Right forelimb (tissue), 1 donor: ENCODE measurements at places on chromosomes 1 and 21.
A peak's percentile ranks its signal among the peaks of the same experiment; 100 is the strongest.

DNA sequence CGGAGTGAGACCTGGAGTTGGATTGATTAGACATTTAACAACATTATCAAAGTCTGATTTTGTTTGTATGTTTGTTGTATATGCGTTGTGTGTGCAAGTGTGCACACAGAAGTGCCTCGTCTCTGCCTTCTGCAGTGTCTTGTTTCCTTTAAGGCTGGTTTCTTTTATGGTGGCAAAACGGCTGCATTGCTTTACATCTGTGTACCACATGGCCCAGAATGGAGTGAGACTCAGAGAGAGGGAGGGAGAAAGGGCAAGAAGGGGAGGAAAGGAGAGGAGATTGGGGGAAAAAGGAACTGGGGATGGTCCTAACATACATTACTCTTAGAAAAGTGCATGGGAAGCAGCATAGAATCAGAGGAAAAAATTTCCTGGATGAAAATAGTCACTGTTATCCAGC is 99.7 kb upstream of the WLS start:
- no peak for DNase-seq

DNA sequence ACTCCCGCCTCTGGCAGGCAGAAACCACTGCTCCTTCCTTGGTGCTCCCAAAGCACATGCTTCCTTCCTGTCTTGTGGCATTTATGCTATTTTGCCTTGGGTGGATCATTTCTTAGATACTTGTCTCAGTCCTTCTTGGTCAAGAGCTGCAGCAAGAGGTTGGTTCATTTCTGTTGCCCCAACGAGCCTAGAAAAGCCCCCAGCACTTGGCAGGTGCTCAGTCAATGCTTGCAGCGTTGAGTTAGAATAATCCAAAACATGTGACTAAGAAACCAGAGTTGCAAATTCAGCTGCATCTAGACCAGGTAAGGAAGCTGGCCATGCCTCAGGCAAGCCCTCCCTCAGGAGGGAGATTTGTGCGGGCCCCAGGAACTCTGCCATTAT is 42.4 kb upstream of the TENT5C start:
- DNase-seq: no peak

GRCh38 chr21:30211071-30211470 is 4.8 kb downstream of the CLDN8 start:
- DNase-seq: no peak

DNA sequence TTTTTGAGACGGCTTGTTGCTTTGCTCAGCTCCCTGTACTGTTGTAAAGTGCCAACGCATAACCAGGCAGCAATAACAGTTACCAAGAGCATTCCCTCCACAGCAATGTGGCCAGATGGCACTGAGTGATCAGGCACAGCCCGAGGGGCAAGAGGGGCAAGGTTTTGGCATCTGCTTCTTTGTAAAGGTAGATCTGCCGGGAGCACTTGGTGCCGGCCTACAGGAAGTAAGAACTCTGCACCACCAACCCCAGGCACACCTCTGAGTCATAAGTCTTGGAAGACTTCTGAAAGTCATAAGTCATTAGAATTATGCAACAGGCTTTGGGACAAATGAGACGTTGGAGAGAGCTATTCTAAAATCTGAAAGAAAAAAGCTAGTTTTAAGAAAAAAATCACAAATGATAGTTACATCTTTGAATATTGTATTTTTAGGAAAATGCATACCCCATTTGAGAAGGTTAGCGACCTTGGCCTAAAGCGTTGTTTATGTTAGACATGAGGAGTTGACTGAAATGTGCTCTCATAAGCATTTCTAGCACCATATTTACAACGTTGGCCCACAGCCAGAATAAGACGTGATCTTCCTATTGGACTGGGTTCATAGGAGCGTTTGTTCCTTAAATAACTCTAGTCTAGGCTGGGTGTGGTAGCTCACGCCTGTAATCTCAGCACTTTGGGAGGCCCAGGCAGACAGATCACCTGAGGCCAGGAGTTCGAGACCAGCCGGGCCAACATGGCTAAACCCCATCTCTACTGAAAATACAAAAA is 37.7 kb upstream of the MAP10 start:
- no peak for DNase-seq

- no peak for DNase-seq
These were observed 63.1 kb downstream of the ELK4 start for GRCh38 chr1:205568469-205569361.

DNA sequence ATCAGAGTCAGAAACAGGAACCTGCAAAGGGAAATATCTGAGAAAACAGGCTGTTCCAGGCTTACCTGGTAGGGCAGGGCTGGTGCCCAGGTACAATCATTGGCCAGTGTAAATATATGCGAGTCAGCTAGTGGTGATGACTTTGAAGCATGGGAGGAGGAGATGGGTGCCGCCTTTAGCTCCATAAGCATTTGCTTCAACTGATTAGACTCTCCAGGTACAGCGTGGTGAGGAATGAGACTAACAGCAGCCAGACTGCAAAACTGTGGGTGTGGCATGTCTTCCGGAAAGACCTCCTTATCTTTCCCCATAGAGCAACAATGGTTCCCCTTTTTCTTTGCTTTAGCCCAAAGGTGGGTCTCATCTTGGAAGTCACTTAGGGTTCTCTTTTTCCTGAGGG is 137.2 kb downstream of the LRIG2 start:
- DNase-seq: no peak

- no peak for DNase-seq
These were observed 404.8 kb downstream of the HLX start for GRCh38 chr1:221284028-221284427.

DNA sequence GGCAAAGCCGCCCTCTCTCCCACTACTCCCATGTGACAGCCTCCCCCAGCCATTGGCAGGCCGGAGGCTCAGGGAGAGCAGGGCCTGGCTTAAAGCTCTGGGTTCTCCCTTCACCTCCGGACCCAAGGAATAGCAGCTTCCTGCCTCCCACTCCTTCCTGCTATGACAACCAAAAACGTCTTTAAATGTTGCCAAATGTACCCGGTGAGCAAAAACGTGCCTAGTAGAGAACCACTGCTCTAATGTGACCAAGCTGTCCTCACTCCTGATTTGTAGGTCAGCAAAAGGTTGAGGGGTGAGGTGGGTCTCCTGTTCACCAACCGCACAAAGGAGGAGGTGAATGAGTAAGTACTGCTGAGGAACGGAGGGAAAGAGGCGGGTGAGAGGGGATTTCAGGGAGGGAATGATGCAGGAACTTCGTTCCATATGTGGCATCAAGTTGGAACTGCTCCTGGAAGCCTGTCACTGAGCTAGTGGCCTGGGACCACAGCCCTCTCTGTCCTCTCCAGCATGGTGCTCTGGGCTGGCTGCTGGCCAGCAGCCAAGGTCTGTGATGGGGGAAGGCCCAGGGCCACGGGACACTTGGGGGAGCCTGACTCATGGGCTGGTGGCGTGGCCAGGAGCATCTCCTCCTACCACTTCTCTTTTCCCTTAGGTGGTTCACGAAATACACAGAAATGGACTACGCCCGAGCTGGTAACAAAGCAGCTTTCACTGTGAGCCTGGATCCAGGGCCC is 5.7 kb downstream of the MRTO4 start:
- no peak for DNase-seq

- DNase-seq: peak; percentile 10
These were observed 174.1 kb downstream of the FOXD2 start for GRCh38 chr1:47611992-47612391.

DNA sequence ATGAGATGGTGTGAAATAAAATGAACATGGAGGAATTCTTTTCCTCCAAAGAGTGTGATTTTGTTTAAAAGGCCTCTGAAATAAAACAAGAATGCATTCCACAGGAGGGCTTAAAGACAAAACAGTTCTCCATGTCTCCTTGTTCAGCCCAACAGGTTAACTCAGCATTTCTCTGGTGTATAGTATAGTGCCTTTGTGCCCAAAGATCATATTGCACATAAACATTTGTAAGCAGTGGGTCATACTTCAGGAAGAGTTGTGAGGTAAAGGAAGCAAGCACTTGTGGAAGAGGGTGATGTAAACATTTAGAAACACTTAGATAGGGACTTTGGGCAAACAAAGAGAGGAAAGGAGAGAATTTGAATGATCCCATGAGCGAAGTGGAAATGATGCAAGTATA is 433.9 kb downstream of the SIPA1L2 start:
- DNase-seq: no peak

DNA sequence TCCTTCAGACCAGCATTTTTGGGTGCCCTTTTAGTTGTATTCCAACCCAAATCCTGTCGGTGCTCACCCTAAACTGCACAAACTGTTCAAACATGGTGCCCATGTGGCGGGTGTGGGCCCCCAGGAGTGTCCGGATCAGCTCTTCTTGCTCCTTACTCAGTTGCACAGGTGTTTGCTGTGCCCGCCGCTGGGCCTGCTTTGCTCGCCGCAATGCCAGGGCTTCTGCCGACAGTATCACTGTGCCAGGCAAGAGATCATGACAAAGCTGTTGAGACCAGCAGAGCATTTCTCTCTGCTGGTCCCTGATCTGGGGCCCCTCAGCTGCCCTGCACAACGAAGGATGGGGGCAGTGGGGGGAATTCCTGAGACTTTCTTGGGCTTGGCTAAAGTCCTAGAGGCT is 4.9 kb downstream of the NR1I3 start:
- no peak for DNase-seq

- DNase-seq: no peak
These were observed 119.6 kb downstream of the NRIP1 start for GRCh38 chr21:14945176-14945575.

GRCh38 chr1:236282425-236282716 is 613 bp upstream of the ERO1B start:
- DNase-seq: no peak

DNA sequence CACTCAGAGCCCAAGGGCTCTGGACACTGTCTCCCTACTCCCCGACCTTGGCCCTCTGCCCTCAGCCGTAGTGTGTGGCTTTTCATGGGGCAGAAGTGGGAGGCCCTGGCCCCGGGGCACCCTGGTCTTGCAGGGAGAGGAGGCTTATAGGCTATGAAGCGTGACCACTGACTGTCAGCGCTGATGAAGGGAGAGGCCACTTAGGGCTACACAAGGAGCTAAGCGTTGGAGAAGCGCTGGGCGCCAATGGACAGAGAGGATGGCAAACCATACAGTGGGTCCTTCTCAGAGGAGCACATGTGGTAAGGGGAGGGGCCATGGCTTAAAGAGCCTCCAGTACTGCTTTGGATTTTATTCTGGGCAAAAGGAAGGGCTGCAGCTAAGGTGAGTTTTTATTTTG is 7.9 kb downstream of the CRABP2 start:
- DNase-seq: no peak

GRCh38 chr1:42830631-42831030 is 13.4 kb upstream of the SVBP start:
- DNase-seq: no peak

DNA sequence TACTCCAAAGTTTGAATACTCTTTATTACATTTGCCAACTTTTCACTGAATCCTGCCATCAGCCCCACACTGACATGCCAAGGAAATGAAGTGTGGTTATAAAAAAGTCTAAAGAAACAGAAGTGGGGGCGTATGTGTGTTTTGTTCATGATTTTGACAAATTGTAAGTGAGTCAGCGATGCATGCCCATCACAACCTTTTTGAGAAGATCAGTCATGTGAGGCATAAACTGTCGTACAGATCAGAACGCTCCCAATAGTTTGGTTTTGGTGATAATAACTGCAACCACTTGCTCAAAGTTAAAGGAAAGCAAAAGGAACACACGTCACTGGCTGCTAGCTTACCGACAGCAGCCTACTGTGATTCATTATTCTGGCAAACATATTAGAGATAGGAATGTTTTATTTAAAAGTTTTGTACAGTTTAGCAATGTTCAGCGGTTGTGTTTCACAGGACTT is 95.6 kb downstream of the RGS2 start:
- DNase-seq: no peak

GRCh38 chr1:30036666-30037065 is 686.7 kb downstream of the MATN1 start:
- no peak for DNase-seq

GRCh38 chr1:89114662-89115061 is 11.3 kb downstream of the GBP2 start:
- no peak for DNase-seq

GRCh38 chr1:44501047-44501890 is 96.2 kb downstream of the RNF220 start:
- peak; percentile 52 for DNase-seq

- no peak for DNase-seq
These were observed 1.1 kb downstream of the HLX start for GRCh38 chr1:220880362-220880670.

DNA sequence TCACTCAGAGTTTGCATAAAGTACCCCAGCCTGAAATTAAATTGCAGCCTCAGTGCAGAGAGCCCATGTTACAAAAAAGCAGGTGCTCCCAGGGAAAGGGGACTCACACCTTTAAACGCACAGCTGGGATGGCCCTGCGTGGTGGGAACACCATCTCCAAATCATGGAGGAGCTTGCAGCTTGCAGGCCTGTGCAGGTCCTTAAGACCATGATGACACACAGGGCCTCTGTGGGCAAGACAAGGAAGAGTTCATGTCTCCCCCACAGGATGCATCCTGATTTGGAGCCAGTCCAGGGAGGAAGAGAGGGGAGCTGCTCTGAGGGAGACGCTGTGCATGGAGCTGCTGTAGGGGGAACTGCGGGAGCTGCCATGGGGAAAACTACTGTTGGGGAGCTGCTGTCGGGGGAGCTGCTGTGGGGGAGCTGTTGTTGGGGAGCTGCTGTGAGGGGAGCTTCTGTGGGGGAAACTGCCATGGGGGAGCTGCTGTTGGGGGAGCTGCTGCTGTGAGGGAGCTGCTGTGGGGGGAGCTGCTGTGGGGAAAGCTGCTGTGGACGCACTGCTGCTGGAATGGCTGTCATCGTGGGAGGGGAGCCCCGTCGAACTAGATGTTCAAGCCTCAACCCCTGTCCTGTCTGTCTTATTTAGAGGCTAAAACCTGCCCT is 113.9 kb downstream of the MATN1 start:
- DNase-seq: no peak

DNA sequence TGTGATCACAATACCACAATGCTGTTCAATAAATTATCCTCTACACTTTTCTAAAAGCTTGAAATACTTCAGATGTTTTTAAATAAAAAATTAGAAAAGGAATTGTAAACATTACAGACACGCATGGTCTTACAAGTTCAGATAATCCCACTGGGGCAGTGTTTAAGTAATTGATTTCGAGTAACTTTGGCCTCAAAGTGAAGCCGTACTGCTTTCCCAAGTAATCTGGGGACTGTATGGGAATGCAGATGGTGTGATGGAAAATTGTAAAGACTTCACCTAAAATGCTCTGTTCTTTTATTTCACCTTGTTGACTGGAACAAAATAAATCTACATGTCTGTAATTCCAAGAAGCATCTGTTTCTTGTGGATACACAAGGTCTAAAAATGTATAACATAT is 401.7 kb upstream of the LYPLAL1 start:
- DNase-seq: no peak

GRCh38 chr1:197954718-197955418 is 37.7 kb downstream of the LHX9 start:
- no peak for DNase-seq

DNA sequence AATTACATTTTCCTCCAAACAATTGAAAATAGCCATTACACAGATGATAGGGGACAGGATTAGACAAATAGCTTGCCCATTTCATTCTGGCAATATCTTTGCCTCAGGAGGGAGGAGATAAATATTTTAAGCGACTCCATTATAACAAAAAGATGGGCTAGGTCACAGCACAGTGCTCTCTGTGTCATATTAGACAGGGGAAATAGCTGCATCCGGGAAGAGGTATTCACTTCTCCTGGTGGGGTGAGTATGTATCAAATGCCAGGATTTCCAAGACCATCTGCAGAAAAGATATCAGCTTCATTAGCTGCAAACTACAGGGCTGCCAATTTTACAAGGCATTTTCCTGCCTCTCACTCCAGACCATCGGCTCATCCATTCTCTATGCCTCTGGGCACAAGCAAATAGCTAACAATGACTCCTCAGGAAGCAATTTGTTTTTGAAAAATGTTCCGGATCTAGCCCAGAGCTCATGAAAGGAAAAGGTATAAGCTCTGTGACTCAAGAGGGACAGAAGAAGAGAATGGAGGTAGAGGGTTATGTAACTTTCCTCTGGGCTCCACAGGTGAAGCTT is 41.9 kb upstream of the ANGPTL7 start:
- DNase-seq: no peak
